ENCODE measurements at places on chromosomes 2 and 18.

DNA sequence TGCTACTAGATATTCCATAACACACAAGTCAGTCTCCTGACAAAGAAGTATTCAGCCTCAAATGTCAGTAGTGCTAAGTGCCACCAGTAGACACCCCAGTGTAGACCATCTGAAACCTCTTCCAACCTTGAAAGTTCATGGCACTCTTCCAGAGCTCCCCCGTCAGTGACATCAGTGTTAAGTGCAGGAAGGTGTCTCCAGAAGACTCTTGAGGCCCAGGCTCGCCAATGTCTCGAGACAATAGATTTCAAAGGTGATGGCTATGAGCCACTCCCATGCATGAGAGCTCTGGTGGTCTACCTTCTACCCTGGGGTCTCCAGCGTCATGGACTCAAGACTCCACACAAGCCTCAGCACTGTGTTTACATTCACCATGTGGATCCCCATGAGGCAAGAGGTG is 183.8 kb downstream of the SMAD2 start:
- DNase-seq = no peak

DNA sequence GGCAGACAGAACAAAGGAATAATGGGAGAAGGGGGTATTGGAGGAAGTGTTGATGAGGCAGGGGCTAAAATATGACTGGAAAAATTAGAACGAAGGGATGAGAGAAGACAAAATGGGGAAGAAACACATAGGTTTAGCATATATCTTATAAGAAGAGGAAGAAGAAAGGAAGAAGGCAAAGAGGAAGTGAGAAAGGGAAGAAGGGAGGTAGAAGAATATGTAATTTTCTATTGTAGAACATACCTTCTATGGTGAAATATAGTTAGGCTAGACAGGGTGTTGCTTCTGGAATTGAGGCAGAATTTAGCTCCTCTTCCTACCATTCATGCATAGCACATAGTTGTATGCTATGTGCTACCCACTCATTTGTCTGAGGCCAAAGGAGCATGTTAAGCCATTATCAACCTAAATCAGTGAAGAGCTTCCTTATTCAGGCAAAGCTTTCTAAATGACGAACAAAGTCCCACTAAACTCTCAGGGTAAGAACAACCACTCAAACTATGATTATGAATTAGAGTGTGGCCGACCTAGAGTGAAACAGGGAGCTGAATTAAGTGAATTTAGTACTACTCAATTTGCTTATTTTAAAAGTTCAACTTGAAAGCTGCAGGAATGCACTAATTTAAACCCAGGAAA is 180.9 kb upstream of the GALNT5 start:
- no peak for DNase-seq

GRCh38 chr2:151766437-151767153 is 32.3 kb upstream of the NEB start:
- DNase-seq = no peak

GRCh38 chr2:52805901-52806410 is 961.6 kb upstream of the CHAC2 start:
- no peak for DNase-seq

DNA sequence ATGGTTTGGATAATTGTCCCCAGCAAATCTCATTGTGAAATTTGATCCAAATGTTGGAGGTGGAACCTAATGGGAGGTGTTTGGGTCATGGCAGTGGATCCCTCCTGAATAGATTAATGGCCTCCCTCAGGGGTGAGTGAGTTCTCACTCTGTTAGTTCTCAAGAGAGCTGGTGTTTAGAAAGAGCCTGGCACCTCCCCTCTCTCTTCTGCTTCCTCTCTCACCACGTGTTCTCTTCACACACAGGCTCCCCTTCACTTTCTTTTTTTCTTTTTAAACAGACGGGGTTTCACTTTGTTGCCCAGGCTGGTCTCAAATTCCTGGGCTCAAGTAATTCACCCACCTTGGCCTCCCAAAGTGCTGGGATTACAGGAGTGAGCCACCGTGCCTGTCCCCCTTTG is 111.6 kb upstream of the LTBP1 start:
- no peak for DNase-seq

GRCh38 chr18:52415131-52415530 is 75.1 kb downstream of the DCC start:
- no peak for DNase-seq

DNA sequence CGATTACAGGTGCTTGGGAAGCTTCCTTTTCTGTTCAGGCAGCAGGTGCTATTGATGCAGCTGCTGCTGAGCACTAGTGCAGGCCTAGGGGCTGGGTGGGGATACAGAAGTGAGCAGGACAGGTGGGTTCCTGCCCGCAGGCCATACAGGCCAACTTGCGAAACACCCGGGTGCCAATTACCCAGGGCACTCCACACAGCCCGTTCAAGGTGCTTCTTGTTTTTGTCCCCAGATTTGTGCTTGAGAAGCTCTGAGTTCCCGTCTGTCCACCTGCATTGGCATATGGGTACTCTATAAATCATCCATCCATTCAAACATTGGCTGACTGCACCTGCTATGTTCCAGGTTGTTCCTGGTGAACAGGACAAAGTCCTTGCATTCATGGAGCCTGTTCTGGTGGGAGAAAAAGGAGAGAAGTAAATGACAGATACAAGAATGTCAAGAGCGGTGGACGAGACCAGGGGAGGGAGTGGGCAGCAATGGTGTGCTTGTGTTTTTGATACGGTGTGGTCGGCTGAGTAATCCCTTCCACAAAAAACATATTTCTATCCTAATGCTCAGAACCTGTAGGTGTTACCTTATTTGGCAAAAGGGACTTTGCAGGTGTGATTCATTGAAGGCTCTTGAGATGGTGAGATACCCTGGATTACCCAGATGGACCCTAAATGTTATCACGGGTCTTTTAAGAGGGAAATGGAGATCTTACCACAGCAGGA is 31.4 kb downstream of the SH3BP4 start:
- no peak for DNase-seq

GRCh38 chr2:159982270-159982669 is 80.1 kb downstream of the PLA2R1 start:
- peak; percentile 66 for DNase-seq

DNA sequence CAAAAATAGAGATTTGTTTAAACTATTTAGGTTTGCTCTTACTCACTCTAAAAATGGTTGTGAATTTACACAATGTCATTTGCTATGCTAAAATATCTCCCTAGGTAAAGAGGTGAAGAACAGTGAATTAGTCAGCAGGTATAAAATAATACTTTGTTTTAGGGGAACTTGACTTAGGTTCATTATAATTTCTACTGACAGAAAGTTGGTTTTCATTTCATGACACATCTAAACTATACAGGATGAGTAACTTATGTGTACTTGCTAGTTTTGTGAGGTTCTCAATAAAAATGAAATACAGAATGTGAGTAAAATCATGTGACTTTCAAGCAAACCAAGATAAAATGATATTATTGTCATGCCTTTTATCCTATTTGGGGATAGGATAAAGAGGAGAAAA is 66.0 kb downstream of the DIS3L2 start:
- DNase-seq = no peak

DNA sequence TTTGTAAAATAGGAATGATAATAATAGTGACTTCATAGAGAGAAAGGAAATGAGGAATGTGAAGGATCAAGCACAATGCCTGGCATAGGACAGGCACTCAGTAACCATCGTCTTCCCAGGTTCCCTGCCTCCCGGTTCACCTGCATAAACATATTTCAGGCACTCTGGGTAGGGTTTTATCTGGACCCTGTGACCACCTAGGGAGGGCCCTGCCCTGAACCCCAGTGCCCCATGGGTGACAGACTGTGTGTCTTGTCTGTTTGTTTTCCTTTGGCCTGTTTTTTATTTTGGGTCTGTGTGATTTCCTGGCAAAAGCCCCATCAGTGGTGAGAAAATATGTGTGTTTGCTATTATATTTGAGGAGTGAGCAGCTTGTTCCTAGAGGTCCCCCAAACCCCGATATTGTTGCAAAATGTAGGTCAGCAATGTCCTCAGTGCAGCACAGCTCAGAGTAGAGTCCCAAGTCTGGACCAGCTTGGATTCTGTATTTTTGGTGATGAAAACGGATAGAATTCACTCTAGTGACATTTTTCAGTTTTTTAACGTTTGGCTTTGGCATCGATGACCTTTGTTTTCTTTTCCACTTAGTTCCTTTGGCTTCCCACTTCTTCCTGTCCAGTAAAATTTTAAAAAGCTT is 9.6 kb upstream of the NT5C1B start:
- DNase-seq = no peak

DNA sequence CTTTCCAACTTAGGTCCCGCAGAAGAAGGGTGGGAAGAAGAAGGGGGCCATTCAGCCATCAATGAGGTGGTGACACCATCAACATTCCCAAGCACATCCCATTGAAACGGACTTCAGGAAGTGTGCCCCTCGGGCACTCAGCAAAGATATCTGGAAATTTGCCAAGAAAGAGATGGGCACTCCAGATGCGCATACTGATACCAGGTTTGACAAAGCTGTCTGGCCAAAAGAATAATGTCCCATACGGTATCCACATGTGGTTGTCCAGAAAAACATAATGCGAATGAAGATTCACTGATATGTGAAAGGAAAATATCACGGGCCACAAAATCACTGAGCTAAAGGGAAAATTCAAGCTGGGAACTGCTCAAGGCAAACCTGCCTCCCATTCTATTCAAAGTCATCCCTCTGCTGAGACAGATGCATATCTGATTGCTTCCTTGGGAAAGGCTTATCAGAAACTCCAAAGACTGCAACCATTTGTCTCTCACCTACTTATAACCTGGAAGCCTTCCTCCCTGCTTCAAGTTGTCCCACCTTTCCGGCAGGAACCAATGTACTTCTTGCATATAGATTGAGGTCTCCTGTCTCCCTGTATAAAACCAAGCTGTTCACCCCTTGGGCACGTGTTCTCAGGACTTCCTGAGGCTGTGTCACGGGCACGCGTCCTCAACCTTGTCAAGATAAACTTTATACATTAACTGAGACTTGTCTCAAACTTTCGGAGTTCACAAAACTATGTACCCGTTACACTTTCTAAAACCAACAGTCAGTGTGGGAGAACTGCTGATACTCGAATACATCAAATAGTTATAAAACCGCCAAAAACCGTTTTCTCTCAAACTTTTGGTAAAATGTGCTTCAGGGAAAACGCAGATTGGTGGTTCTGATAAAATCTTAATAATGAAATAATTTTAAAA is 1.3 kb upstream of the PDK1 start:
- DNase-seq = no peak

- DNase-seq = no peak
Observed at GRCh38 chr18:27803957-27804356, 373.0 kb downstream of the CDH2 start.

DNA sequence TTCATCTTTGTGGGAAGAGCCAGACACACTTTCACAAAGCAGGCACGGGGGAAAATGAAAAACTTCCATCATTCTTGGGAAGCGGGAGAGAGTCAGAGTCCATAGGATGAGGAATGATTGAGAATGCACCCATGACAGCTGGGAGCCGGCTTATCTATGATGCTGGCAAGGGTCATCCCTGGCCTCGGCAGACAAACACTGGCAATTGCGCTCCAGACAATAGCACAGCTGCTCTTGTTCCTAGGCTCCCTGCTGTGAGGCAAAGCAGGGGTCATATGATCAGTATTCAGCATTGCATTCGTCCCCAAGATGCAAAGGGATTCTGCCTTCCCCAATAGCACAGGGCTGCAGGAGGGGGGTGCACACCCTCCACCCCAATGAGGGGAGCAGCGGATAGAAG is 33.0 kb downstream of the CYRIA start:
- no peak for DNase-seq

DNA sequence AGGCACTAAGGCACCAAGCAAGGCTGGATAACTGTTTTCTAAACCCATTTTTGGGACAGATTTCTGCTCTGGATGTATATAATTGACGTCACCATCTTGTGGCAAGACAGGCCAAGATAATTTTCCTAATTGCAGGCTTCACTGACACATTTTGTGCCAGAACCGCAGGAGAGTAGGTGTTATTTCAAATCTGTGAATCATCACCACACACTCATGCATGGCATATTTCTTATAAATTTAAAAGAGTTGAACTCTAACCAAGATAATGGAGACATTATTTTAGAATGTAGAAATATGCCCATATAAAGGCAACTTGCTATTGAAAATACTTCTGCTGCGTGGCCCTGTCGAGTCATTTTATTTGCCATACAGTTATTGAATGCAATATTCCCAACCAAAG is 68.3 kb upstream of the ACYP2 start:
- DNase-seq = peak; percentile 11

GRCh38 chr2:100878000-100878791 is 58.3 kb downstream of the NPAS2 start:
- DNase-seq = no peak

- DNase-seq = peak; percentile 74
Observed at GRCh38 chr2:237227592-237228280, 142.0 kb downstream of the COPS8 start.

- no peak for DNase-seq
Observed at GRCh38 chr18:66136039-66136438, 385.2 kb downstream of the CDH7 start.

DNA sequence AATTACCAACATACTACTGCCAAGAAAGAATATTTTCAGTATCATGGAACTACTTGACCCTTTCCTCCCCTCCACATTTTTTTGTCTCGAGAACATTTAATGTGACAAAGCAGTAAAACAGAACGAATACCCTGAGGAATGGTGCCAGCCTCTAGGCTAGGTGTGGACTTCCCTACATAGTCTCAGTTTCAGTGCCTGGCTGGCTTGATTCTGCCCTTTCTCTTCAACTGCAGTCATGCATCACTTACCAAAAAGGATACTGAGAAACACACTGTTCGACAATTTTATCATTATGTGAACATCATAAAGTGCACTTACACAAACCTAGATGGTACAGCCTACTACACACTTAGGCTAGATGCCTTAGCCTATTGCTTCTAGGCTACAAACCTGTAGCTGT is 305.3 kb upstream of the HNRNPA3 start:
- DNase-seq = no peak

- peak; percentile 50 for DNase-seq
Observed at GRCh38 chr2:200380833-200381542, 74.5 kb downstream of the SPATS2L start.

GRCh38 chr2:64727843-64728463 is 74.2 kb upstream of the SERTAD2 start:
- DNase-seq = no peak

GRCh38 chr2:199329466-199329865 is 128.3 kb downstream of the SATB2 start:
- no peak for DNase-seq

DNA sequence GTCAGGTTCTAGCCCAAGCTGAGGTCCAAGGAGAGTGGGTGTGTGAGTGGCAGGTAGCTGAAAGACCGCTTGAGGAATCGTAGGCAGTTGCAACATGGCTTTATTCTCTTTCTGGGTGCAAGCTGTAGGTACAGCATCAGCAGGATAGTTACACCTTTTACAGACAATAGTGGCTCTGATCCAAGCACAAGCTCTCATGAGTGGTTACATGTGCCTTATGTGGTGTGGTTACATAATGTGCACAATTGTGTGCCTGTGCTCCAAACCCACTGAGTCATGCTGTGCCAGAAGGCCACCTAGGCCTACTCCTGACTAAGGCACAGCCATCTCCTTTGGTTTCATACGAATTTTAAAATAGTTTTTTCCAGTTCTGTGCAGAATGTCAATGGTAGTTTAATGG is 227.6 kb downstream of the SATB2 start:
- no peak for DNase-seq

DNA sequence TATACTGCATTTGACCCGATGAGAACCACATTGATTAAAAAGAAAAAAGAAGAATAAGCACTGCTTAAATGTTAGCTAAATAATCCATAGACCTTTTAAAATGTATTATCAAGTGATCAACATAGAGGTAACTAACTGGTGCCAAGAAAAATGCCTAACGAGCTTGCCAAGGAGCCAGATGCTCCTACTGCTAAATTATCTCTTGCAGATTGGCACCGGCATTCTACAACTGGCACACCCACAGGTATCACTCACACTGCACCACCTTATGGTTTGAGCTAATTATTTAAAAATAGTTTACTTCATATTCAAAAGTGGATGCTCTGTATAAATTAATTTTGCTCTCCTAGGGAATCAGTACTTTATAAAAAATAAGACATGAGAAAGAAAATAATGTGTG is 341.6 kb upstream of the CDH7 start:
- no peak for DNase-seq

Data from NCI-H226 (cell line).